ENCODE measurements at places on chromosomes 4 and X.

DNA sequence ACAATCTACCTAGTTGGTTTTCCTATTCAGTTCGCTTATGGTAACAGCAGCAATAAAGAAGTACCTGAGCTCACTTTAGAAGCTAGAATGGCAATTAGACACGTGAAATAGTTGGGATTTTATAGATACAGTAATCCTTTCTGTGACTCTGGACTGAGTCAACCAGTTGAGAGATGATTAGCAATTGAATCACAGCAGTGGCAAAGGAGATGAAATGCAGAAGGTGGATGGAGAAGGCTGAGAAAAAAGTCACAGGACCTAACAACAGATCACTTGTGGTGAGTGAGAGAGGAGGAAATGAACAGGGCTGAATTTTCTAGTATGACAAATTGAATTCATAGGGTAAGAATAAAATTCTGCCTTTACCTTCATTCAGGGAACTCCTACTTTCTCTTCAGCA lies 197.1 kb upstream of the MAGEB18 start:
- DNase-seq, result no peak

DNA sequence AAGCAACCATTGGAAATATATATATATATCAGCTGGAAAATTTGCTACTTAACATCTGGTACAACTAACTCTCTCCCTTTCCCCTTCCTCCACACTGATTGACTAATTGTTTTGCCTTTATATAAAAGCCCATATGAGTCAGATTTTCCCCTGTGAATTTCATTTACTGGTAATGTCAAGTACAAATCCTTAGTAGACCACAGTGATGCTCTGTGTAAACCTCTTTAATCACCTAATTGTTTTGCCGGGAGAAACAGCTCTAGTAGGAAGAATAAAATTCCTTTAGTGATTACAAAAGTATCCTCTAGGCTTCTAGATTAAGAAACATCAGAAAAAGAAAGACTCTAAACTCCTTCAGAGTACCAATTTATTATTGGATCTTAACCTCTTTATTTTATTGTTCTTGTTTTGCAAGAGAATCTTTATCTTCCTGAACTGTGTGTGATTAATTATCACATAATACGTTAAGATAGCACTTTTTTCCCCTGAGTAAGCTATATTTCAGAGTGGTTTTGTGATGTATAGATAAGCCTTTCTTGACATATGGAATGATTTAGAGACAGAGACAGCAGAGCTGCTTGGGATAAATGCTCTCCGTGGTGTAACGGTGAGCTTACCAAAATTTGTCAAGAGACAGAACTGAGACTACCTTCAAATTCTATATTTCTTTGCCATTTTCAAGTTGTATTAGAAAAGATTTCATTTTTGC lies 1606.4 kb upstream of the TENM3 start:
- no peak for DNase-seq

GRCh38 chrX:137236837-137237236 lies 203.0 kb upstream of the GPR101 start:
- no peak for DNase-seq

- DNase-seq, result no peak
Observed at GRCh38 chrX:78024349-78025059, 55.1 kb upstream of the PGAM4 start.

DNA sequence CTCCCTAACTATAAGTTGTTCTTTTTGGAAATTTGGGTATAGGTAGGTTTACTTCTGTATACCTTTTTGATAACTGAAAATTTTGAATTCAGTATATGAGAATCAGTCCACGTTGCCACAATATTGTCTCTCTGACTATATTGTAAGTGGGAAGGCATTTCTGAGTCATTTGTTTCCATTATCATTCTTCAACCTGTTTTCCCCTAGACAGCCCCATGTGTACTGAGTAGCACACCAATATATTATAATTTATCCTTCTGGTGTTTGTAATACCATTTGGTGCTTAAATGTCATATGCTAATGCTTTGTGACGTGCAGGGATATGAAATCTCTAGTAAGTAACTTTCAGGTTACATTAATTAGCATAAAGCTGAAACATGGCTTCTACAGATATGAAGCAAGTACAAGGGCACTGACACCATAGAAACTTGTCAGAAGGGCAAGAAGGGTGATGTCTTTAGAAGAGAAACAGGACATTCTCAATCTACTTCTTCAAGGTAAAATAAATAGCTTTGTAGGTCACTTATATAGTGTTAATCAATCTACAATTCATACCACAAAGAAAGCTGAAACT lies 27.7 kb downstream of the PAK3 start:
- DNase-seq, result no peak

DNA sequence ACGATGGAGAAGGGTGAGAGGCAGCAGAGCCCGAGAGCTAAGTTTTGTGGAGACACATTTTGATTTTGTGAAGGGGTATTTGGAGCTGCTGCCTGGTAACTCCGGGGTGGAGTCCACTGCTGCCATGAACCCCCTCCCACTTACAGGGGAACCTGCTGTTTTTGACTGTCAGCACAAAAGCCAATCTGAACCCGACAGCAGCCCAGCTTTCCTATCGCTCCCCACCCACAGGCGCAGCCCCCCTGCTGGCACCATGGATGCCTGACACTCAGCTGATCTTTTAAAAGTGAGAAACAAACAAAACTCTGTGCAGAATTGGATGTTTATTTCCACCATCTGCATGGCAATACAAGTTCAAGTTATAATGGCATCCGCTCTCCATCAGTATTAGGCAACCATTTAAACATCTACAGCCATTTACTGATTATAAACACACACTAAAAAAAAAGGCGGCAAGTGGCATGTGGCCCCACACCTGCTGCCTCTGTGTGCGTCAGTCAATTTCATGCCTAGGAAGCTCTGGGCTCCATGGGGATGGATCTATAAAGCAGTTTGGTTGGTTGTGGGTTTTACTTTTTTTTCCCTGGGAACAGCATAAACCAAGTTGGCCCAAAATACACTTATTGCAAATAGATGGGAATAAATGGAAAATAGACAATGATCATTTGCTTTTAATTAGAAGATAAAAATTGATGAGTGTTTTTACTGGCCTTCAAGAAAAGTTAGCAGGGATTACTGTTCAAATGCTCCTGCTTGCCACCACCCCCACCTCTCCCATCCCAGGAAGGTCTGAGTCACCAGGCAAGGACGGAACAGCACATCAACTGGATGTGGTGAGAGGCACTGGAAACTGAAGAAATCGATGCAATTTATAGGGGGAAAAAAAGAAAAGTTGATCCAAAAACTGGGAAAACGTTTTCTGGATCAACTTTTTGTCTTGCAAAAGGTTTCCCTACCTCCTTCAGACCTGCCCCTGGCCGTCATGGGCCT lies 46.0 kb downstream of the SEPSECS start:
- DNase-seq, result no peak

DNA sequence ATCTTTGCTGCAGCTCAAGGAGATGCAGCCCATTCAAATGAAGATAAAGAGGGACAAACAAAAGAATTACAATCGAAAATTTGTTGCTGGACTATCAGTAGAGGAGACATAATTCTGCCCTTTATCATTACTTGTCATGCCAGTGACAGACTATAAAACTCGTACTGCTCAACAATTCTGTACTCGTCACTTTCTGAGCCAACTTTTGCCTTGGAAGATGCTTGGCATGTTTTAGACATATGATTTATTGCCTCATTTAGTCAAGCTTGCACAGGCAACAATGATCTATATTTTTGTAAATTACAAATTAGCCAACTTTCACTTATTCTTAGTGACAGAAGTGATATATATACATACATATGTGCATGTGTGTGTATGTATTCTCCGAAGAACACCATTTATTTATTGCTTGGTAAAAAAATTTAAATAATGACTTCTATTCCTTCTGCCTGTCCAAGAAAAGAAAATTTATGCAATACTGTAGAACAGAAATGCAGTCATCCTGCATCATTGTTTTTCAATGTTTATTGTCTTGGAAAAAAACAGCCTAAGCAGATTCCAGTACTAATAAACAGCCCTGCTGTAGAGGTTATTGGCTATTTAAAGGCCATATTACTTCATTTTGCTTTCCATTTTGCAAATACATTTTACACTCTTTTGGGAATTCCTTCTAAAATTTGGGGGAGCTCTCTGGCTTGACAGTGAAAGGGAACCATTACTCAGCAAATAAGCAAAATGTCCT lies 374.9 kb upstream of the GALNT7 start:
- DNase-seq, result no peak

All from activated CD8-positive, alpha-beta memory T cell treated with anti-CD3 and anti-CD28 coated beads for 48 hours (primary cell).